Amygdala (tissue), 56 donors: ENCODE measurements at places on chromosomes 4 and X.

DNA sequence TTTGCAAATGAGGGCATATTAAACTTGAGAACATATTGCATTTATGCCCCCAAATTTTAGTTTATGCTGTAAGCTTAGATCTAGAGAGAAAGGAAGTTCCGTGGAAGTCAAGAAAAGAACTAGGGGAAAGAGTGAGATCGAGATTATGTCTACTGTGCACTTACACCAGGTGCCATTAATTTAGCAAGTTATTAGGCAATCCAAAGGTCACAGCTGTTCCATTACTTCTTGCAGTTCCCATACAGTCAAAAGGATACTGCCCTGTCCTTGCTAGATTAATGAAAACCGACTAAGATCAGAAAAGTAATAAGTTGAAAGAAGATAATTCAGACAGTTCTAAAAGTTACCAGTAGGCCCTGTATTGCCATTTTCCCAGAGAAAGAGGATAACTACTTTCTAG, 49.3 kb upstream of the SLC7A11 start:
- DNase-seq, result no peak

DNA sequence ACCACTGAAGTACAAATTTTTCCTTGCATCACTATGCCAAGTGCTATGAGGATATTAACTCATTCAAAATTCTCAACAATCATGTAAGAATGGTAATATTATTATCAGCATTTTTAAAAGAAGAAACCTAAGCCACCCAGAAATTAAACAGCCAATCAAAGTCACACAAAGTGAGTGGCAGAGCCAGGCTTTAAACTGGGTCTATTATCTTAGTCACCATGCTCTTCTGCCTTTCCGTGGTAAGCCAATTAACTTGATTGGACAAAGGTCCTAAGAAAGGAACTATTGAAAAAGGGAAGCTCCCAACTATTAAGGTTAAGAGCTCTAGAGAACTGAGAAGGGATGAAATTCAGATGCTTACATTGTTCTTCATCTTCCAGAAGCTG, 111.5 kb downstream of the ASB9 start:
- no peak for DNase-seq

GRCh38 chrX:87376896-87377295, 140.7 kb upstream of the KLHL4 start:
- no peak for DNase-seq

GRCh38 chr4:114807759-114808404, 209.3 kb downstream of the UGT8 start:
- no peak for DNase-seq

DNA sequence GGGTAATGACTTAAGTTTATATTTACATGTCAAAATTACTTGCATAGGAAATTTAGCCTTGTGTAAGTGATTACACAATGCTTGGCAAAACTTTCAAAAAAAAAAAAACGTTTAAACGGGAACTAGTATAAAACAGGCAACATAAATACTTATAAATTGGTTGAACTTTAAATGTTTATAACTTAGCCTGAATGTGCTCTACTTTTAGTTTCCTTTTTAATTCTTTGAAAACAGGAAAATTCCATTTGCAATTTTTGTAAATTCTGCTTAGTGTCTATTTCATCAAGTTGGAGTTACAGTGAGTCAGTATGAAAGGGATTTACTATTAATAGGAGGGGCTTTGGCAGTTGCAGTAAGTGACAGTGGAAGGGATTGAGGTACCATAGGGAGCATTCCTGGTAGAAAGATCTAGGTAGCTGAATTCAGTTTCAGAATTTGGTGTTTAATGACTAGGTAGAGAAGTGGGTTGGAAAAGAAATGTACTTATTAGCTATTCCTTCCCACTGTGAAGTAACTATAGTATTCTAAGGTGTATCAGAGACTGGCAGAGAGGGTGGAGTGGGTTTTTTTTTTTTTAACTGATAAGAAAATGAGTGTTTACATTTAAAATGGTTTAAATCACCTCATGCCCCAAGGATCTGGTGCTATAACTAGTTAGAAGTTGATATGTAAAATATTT, 2.8 kb downstream of the STAG2 start:
- DNase-seq, result no peak

- no peak for DNase-seq
Observed at GRCh38 chrX:23052324-23052723, 52.6 kb downstream of the DDX53 start.
